ENCODE measurements at places on chromosomes 1 and 21. TPM values are rescaled to one million over a fixed set of nuclear protein-coding genes. Genes with fewer than 3 reads are reported as not detected.

DNA sequence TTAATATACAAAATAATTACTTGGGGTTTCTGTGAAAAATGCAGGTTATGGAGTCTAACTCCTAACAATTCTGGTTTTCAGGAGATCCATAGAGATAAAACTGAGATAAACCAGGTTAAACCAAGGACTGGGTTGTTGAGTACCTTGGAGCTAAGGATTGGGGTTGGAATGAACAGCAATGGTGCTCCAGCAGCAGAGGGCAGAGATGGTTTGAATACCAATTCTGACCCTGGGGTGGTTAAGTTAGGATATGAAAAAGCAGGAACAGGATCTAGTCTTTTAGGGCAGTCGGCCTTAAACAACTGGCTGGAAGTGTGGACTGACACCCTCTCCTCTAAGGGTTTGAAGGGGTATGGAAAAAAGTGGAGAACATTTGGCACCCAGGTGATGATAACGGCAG lies 53.0 kb downstream of the UROD start:
- DNase-seq: no peak

GRCh38 chr1:8152731-8153702 lies 126.9 kb upstream of the ERRFI1 start:
- DNase-seq: no peak

DNA sequence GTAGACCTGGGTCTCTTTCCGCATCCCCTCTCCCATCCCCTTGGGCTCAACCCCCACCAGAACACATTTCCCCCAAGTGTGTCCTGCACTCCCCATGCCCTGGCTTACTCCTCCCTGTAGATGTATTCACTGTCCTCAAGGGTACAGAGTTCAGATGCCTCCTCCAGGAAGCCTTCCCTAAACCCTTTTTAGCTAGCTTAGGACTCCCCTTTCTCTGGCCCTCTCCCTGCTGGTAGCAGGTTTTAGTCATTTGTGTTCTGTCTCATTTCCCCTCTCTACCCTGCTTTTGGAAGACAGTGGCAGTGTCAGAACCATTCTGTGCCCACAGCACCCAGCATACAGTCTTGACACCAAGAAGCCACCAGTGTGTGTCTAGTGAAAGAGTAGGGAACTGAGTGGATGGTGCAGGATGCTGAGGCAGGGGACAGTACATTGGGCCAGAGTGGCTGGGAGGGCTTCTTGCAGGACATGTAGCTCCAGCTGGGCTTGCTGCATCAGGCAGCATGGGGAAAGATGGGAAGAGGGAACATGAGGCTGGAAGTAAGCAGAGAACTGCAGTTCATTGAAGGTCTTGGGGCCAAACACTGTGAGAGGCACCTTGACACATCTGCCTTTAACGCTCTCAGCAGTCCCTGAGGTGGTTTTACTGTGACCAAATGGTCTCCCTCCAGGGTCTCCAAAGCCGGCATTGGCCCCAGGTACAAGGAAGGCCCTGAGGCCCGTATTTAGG lies 2.5 kb downstream of the FOXO6 start:
- no peak for DNase-seq

DNA sequence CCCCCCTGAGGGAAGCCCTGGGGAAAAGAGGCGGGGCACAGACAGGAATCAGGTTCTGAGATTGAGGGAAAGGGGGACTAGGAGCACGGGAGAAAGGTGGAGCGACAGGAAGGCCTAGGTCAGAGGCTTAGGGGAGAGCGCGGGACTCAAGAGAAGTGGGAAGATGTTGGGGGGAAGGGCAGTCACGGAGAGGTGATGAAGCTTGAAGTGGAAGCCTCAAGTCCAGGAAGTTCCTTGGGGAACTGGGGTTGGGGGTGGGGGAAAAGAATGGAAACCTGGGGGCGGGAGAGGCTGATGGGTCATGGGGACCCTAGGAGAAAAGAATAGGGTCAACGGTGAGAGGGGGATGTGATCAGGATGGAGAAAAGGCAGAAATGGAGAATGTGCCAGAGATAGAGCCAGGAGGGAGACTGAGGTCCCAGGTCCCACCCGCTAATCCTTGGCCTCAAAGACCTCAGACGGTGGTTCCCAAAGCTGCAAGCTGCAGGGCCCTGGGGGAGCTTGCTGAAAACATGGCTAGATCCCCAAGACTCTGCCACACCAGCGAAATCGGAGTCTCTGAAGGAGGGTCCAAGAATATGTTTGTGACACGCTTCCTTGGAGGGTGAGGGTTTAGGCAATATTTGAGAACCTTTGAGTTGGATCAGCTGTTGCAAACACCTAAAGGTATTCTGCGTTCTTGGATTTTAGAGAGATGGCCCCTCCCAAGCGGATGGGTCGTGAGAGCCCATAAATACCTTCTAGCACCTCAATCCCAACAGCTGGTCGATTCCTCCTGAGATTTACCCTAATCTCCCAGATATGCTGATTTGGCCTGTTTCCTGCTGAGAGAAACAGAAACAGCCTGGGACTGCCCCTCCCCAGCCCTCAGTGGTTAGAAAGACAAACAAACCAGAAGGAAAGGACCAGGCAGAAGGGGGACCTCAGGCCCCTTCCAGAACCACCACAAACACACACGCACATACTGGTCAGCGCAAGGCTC lies 3.6 kb downstream of the C1orf232 start:
- no peak for DNase-seq

DNA sequence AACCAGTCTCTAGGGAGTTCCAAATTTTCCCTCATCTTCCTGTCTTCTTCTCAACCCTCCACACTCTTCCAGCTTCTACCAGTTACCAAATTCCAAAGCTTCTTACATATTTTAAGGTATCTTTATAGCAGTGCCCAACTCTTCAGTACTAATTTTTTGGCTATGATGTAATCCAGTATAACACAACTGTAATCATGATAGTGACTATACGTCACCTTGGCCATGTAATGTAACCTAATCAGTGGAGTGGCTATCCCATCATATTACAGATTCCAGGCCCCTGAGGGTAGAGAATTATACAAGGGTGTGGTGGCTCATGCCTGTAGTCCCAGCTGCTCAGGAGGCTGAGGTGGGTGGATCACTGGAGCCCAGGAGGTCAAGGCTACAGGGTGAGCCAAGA lies 143.2 kb downstream of the CLEC20A start:
- no peak for DNase-seq

DNA sequence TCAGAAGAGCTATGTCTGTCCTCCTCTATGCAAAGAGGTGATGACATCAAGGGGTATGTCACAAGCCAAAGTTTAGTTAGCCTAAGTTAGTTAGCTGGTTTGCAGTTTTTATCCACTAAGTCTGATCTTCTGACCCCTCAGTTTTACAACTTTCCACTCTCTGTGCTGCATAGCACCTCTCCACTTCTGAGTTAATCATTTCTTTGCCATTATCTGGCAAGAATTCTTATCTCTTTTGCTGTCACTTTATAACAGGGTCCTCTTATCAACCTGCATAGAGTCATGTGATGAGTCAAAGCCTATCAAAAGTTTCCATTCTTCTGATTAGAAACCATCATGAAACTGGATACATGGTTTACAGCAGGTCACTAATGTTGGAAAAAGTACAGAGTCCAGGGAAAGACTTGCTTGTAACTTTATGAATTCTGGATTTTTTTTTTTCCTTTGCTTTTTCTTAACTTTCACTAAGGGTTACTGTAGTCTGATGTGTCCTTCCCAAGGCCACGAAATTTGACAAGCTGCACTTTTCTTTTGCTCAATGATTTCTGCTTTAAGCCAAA lies at the start of gene NR5A2:
TSS of gene NR5A2 (plus strand) at position 447 of the 560 bp plus-strand sequence. CDS start 138 bp downstream, outside the sequence.
- DNase-seq: no peak

- DNase-seq: no peak
Observed at GRCh38 chr1:172717722-172718465, 59.0 kb downstream of the FASLG start.

DNA sequence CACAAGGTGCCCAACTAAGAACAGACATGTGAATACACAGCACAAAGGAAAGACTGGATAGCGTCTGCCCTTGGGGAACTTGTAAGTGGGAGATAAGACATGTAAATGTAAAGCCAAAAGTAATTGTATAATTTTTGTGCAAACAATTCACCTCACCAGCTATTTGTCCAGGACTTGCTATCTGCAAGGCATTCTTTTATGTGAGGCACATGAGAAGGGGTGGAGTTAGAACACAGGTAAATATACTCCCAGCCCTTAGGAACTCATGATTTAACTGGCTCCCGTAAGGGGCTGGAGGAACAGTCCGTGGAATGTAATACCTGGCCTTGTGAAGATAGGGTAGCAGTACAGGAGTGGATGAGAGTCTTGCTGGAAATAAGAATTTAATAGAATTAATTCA lies 61.3 kb downstream of the CDK18 start:
- DNase-seq: no peak

GRCh38 chr1:5856246-5856815 lies 135.9 kb downstream of the NPHP4 start:
- peak; percentile 41 for DNase-seq

DNA sequence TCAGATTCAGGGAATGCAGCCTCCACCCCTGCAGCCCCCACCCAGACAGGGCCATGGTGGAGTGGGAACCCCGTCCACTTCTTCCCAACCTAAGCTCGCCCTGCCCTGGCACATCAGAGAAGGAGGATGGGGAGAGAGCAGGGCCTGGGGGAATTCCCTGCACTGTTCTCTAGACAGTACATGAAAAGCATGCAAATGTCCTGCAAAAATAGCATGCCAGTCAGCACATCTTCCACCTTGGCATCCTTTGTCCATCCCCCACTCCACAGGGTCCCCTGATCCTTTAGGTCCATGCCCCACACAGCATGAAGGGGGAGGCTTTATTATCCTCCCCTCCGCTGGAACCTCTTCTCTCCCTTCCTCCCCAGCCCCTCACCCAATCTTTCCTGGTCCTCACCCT lies 35.0 kb upstream of the RD3 start:
- no peak for DNase-seq

DNA sequence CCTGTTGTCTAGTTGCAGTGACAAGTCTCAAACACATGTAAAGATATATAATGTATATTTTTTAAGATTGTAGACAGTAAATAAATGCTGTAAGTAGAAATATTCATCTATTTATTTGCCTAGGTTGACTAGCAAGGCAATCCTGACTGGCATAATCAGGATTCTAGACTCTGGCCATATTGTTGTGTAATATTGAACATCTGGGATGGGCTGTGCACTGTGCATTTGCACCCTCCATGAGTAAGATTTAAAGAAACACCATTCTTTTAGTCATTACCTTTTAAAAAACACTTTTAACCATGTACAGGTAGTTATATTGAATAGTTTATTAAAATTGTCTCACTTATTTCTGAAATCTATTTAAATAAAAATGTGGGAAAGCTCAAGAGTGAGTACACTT lies 32.4 kb downstream of the RASAL2 start:
- DNase-seq: no peak

GRCh38 chr1:26932531-26932930 lies 11.0 kb downstream of the NUDC start:
- no peak for DNase-seq

- no peak for DNase-seq
Observed at GRCh38 chr21:42855171-42855936, 24.0 kb downstream of the WDR4 start.

DNA sequence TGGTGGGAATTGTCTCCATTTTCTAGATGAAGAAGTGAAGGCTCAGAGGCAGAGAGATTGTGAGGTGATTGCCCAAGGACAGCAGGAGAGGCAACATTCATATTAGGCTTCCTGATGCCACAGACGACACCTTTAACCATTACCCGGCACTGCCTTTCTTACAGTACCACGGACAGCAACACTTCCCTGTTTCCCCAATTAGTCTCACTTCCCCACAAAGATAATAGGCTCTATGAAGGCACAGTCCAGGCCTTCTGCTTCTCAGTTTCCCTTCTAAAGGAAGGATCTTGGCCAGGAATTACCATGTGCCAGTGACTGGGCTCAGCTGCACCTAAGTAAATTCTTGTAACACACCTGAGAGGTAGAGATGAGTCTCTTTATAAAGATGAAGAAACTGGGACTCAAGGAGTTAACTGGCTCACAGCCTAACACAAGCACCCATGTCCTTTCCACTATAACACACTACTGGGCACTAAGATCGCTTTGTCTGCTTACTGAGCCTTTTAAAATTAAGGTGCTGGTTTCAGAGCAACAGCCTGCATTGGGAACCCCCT lies 9.6 kb downstream of the IGSF9 start:
- no peak for DNase-seq

- peak; percentile 44 for DNase-seq
Observed at GRCh38 chr1:204258213-204259115, 44.7 kb upstream of the GOLT1A start.

DNA sequence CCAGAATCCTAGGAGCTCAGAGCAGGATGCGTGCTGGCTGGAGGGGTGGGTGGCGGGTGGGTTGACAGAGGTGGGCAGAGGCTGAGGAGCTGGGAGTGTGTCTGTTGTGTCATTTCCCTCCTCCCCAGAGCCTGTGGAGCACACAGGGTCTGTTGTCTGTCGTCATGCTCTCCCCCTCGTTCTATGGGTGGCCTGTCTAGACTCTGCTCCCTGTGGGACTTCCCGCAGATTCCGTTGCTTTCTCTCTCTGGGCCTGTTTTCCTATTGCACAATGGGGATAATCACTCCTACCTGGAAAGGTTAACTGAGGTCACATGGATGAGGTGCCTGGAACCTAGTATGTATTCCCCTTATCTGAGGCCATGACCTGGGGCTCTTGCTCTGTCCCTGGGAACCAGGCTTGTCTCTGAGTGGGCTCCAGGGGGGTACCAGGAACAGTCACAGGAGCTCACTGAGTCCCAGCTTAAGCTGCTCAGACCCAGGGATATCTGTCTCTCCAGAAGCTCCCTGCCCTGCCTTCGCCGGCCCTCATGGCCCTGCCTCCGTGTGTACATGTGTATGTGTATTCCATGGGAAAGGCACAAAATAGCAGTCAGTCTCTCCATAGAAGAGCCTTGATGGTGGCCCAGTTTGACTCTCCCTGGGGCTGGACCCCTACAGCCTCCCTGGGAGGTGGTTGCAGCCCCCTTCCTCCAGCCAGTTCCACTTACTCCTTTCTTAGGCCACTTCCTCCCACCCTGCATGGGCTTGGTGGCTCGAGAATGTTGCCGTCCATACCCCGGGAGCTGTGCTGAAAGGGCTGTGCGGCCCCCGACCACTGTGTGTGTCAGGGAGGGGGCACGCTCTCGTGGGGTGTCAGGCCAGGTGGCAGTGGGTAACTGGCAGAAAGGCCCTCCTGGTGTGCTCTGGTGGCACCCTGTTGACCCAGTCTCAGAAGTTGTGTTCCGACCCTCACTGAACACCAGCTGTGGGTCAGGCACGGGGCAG lies 17.9 kb downstream of the PTPRF start:
- DNase-seq: no peak

- DNase-seq: peak; percentile 26
Observed at GRCh38 chr1:22045604-22046228, 6.8 kb upstream of the CDC42 start.

GRCh38 chr1:185419718-185420117 lies 102.7 kb upstream of the IVNS1ABP start:
- DNase-seq: no peak

GRCh38 chr1:156146769-156147405 lies 6.5 kb upstream of the SEMA4A start:
- no peak for DNase-seq

- peak; percentile 34 for DNase-seq
Observed at GRCh38 chr1:96927125-96927524, 205.5 kb downstream of the PTBP2 start.

AGT gene
- total RNA-seq: 0.10 TPM

GJA9 gene
- not detected for total RNA-seq

CSMD2 gene
- total RNA-seq: 2.3 TPM

FCER1G gene
- not detected for total RNA-seq

KHDC4 gene
- total RNA-seq: 36.2 TPM

TDRKH gene
- 1.9 TPM for total RNA-seq

AK5 gene
- 14.9 TPM for total RNA-seq
